SJSA1 (cell line): ENCODE measurements at places on chromosomes 7 and 10. TPM values are rescaled to one million over a fixed set of nuclear protein-coding genes. Genes with fewer than 3 reads are reported as not detected.

The CYP26C1 gene
- total RNA-seq, result not detected in 2 replicates

DNA sequence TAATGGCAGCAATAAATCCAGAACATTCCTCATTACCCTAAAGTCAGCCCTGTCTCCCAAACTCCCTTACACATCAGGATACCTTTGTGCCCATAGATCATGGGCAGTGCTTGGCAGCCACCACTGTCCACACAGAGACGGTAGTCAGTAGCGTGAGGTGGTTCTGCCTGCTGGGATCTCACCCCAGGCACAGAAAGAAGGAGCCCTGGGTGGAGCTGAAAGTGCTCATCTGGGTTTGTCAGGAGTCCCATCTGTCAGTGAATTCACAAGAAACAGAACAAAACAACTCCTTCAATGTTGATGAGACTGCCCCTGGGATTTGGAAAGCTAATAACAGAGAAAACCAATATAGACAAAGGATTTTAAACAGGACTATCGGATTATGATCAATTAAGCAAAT, 90.2 kb upstream of the PRSS58 start:
- no peak for DNase-seq

- DNase-seq, result no peak
Observed at GRCh38 chr10:47059606-47060311, 148.5 kb downstream of the PTPN20 start.

GRCh38 chr10:43194859-43195258, 56.6 kb downstream of the CSGALNACT2 start:
- DNase-seq, result no peak

- DNase-seq, result no peak
Observed at GRCh38 chr10:104406715-104407650, 53.4 kb downstream of the CFAP58 start.

- no peak for DNase-seq
Observed at GRCh38 chr7:29381206-29382094, 182.2 kb upstream of the PRR15 start.
